ENCODE measurements at places on chromosomes 1 and 21.
A peak's percentile ranks its signal among the peaks of the same experiment; 100 is the strongest.

DNA sequence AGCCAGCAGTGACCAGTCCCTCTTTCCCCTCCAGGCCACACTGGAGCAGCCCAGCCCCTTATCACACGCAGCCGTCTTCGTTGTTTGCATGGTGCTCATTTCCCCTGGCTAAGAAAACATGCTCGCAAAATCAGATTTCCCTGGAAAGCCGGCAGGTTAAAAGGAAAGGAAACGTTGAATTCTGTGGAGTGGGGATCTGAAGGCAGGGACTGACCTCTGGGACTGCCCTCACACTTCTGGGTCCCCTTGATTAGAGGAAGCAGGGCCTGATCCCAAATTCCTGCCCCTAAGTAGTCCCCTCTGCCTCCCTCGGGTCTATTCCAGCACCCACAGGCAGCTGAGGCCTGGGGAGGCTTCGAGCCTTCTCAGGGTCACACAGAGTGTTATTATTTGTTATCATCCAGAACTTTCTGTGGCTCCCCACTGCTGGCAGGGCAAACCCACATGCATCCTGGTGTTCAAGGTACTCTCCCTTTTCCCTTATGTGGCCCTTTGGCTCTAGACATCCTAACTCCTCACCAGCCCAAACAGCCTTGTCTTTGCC, 125.2 kb upstream of the ZBTB40 start:
- DNase-seq: no peak

DNA sequence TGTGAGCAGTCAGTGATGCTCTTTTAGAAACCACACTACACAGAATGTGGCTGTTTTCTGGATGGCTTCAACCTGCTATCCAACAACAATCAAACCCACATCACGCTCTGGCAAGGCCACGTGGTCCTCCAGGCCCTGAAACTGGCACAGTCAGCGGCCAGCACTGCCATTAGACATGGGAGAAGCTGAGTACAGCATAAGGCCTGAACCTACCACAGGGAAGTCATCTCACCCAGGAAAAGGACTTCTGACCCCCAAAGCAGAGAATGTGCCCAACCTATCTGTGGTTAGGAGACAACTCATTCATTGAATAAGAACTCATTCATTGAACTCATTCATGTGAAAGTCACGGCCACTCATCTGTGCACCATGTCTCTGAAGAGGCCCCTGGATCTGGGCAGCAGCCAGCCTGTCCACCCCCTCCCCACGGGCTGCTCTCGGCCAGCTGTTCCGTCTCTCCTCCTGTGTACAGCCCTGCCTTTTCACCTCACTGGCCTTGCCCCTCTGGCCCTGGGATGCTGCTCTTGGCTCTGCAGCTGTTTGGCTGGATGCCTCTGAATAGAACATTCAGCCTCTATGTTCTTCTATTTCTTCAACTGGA, 41.1 kb downstream of the C1orf198 start:
- DNase-seq: no peak

DNA sequence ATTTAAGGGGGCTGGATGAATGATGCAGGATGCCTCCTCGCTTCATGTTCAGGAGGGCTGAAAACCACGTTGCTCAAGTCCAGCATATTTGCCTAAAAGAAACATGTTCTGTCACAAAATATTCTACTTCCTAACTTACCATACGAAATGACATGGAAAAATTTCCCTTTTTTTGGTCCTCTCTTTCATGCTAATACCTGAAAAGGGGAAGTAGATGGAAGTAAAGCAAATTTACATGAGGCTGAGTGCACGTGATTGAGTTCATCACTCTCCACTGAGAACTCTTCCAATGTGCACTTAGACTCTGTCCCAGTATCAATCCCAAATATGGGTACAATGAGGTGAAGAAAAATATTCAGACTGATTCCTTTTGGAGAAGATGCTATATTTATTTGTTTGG, 23.0 kb downstream of the XCL2 start:
- no peak for DNase-seq

GRCh38 chr1:229031481-229032341, 239.2 kb upstream of the RAB4A start:
- DNase-seq: no peak

DNA sequence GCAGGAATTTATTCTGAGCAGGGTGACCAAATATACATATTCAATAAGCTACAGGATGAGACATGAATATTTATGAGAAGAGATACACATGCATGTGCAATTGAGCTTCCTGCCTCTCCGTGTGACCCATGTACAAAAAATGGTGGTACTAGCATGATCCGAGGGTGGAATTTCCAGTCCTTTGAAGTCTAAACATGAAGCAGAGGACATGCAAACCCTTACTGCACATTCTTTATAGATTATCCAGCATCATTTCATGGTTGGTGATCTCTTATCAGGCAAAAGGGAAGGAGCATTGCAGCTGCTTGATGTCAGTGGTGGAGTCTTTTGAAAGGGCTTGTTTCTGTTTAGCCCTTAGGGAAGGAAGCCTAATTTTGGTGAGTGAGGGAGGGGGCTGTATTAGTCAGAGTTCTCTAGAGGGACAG, 448.6 kb downstream of the SETD4 start:
- DNase-seq: no peak

DNA sequence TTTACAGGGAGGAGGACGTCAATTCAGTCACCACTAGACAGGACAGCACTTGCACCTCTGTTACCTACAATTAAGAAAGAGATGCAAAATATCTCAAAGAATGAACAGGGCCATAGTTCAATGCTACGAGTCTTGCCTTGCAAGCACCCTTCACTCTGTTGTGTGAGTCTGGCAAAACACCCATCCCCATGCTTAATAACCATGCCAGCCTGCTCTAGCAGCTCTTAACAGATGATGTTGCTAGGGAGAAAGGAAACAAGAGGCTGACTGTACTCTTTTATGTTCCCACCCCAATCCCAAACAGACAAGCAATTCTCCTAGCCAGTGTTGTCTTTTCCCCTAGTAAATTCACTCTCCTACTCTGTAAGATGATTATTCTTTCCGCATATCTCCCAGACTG, 5.3 kb downstream of the CBR1 start:
- no peak for DNase-seq

DNA sequence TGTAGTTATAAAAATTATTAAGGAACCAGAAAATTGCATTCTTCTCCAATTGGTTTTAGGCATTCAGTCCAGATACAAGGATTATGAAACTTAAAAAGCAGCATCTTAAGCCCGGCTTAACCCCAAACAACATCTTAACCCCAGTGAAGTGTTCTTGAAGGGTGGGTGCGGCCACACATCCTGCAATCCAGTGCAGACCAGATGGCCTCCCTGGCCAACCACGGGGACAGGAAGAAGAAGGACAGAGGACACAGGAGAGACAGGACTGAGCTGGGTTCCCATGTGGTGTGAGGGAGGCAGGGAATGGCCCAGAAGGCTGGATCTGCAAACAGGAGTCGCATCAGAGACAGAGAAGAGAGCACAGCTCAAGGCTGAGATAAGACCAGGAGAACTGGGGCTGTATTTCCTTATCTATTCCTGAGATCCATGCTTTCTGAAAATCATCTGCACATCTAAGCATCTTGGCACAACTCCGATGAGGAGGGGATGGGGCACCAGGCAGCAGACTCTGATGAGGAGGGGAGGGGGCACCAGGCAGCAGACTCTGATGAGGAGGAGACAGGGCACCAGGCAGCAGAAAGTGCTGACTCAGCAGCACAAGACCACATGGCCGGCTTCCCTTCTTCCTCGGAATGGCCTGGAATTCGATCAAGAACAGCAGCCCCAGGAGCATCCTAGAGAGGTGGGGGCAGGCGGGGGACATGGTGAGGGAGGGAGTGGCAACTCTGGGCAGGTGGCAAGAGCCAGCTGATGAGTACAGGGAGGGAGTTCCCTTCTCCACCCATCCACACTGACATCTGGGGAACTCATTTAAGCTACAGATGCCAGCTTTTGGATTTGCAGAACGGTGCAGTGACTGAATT, 26.6 kb downstream of the ABCG1 start:
- no peak for DNase-seq

GRCh38 chr1:111738436-111739193, 580 bp downstream of the INKA2 start:
- DNase-seq: peak; percentile 44

DNA sequence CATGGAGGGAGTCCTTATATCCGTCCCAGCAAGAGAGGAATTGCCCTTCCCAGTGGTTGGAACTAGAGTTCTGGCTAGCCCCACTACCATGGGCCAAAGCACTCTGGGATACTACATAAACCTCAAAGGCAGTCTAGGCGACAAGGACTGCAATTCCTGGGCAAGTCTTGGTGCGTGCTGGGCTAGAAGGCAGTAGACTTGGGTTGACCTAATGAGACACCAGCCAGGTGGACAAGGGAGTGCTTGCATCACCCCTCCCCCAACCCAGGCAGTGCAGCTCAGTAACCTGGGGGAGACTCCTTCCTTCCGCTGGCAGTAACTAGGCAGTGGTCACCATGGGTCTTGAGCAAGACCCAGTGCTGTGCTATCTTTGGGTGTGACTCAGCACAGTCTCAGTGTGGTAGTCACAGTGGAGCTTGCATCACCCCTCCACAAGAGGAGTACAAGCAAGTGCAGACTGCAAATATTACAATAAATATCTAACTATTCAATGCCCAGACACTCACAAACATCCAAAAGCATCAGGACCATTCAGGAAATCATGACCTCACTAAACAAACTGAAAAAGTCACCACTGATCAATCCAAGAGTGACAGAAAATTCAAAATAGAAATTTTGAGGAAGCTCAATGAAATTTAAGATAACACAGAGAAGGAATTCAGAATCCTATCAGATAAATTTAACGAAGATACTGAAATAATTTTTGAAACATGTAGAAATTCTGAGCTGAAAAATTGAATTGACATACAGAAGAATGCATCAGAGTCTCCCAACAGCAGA, 84.7 kb upstream of the LYPLAL1 start:
- DNase-seq: no peak

DNA sequence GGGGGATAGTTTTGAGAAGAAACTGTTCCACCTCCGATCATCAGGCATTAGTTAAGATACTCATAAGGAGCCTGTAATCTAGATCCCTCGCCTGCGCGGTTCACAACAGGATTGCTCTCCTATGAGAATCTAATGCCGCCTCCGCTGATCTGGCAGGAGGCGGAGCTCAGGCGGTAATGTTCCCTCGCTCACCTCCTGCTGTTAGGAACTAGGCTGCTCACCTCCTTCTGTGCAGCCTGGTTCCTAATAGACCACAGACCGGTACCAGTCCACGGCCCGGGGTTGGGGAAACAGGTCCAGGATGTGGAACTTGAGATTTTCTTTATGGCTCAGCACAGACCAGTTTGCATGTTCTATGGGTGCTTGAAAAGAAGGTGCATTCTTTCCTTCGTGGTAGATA, 27.2 kb upstream of the FAM3B start:
- no peak for DNase-seq

GRCh38 chr21:32467291-32467690, 54.8 kb downstream of the EVA1C start:
- DNase-seq: no peak

DNA sequence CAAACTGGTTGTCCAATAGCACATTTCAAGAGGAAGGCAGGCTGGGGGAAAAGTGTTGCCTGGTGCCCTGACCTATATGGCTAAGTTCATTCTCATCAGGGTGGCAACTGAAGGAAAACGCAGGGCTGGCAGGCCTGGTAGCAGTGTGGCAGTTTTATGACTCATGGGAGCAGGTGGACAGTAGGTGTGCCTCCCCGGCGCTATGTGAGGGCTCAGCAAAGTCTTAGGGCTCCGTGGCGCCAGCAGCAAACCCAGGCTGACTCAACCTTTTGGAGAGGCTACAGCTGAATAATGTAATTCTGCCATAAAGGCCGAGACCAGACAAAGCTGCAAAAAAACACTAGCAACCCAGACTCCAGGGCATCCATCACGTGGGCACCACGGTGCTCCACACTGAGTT, 23.6 kb downstream of the GADD45A start:
- DNase-seq: no peak

- no peak for DNase-seq
Observed at GRCh38 chr1:36115931-36116330, 9.1 kb downstream of the COL8A2 start.

DNA sequence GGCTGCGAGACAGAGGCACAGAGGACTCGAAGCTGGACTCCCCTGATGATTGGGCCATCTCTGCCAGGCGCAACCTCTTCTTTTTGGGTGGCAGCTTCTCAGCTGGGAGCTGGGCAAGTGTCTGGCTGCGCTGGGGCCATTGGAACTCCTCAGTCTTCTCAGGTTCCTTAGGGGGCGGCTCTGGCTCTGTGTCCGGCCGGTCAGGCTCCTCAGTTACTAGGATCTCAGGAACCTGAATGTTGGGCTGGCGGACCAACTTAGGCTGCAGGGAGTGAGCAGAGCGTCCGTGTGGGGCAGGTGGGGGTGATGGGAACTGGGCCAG, 97.5 kb upstream of the EDN2 start:
- DNase-seq: peak; percentile 1

- no peak for DNase-seq
Observed at GRCh38 chr1:17857996-17858395, 102.9 kb downstream of the ACTL8 start.

GRCh38 chr1:109482791-109483671, 674 bp upstream of the ATXN7L2 start:
- DNase-seq: peak; percentile 41
